ENCODE measurements at places on chromosomes 12 and 14. TPM values are rescaled to one million over a fixed set of nuclear protein-coding genes. Genes with fewer than 3 reads are reported as not detected.

Gene MYO1H
- not detected for total RNA-seq

Gene CMA1
- total RNA-seq: not detected

Gene PLEKHD1
- total RNA-seq: not detected

Gene SAMD15
- 2.0 TPM for total RNA-seq

Gene TNS2
- total RNA-seq: 48.7 TPM

Gene TNFAIP2
- 346 TPM for total RNA-seq

Gene SERPINA12
- not detected for total RNA-seq

Gene ATP5F1B
- total RNA-seq: 886 TPM

Gene HSPA2
- total RNA-seq: 36.6 TPM

Gene ZDHHC22
- total RNA-seq: 0.18 TPM

Gene GDF3
- total RNA-seq: not detected

Gene DNAI7
- total RNA-seq: 0.18 TPM

Gene KRT78
- not detected for total RNA-seq

Gene EPYC
- not detected for total RNA-seq

Gene ZC3H10
- 3.6 TPM for total RNA-seq

Gene PYGL
- 162 TPM for total RNA-seq

Gene RNASE3
- not detected for total RNA-seq

Gene CNTN1
- total RNA-seq: 55.1 TPM

Gene STXBP6
- 2.4 TPM for total RNA-seq

Gene OR11H7
- total RNA-seq: not detected

Gene WASHC4
- total RNA-seq: 24.2 TPM
